Stimulated activated CD8-positive, alpha-beta memory T cell treated with anti-CD3 and anti-CD28 coated beads, Interleukin-7, amount 100 ng/mL, for 48 hours (primary cell): ENCODE measurements at places on chromosomes 13 and 19.

- no peak for DNase-seq
Measured at GRCh38 chr19:19637523-19638251, 5.8 kb downstream of the GMIP start.

DNA sequence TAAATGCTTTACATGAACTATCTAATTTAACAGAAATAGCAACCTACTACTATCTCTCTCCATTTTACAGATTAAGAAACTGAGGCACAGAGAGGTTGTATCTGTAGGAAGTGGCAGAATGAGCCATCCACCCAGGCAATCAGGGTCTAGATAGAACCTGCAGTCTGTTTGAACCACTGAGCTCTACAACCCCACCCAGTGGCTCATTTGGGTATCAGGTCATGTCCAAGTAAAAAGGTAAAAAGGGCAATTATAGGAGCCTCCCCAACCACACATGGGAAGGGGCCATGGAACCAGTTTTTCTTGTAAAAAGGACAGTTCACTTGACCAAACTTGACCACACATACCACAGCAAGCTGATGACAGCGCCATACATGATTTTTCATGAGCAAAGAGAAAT lies 92.9 kb upstream of the SGCG start:
- DNase-seq = no peak

DNA sequence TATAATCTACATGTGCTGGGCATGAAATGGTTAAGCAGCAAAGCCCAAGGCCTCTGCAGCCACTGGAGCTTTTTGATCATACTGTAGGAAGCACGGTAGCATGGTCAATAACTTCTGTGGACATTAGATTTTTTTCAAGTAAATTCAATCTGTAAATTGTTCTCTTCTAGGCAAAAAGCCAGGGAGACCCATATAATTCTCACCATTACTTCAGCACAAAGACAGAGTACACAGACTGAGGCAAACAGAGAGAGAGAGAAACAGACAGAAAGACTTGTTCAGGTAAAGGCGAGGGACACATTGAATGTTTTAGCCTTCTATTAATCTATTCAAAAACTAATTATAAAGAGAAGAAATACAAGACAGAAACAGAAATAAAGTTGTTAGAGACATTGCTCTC lies 349.4 kb downstream of the RFC3 start:
- no peak for DNase-seq

GRCh38 chr13:45046445-45046844 lies 57.1 kb downstream of the GPALPP1 start:
- no peak for DNase-seq

DNA sequence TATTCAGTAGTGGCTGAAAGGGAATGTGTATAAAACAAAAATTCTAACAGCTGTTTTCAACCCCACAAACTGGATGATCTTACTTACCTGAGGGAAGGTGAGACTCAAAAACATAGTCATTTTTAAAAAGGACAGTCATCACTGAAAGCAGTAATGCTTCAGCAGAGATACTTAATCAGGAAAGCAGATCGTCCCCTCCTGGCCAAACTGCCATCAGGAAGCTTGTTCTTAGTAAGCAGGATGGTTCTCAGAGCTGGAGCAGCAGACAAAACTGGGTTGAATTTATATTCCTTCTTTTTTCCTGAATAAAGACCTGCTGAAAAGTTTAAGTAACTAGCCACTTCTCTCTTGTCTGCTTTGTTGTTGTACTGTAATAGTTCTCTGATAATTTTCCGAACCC lies 1156.5 kb downstream of the OLFM4 start:
- no peak for DNase-seq

DNA sequence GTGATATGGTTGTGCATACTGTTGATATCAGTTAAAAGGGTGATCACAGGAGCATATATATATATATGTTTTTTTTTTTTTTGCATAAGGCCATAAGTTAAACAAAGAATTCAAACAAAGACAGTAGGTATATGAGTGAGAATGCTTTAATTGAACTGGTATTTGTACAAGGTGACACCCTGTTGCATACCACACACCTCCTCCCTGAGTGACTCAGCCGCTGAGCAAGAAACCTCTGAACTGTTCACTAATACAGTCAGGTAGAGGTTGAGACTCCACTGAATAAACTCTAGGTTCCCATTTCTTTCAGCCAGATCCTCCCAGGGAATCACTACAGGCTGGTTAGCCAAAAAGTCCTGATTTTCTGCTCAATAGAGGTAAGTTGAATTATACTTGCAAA lies at the start of gene SCEL:
SCEL (plus strand) TSS at position 259 of the 400 bp plus-strand sequence. CDS start 20,170 bp downstream, outside the sequence.
- DNase-seq = no peak

- DNase-seq = no peak
Measured at GRCh38 chr19:51978882-51979281, 7.8 kb downstream of the ZNF350 start.

GRCh38 chr19:18253716-18254115 lies 20.5 kb downstream of the IQCN start:
- no peak for DNase-seq

GRCh38 chr13:40518481-40518882 lies 148.0 kb downstream of the FOXO1 start:
- peak; percentile 43 for DNase-seq

DNA sequence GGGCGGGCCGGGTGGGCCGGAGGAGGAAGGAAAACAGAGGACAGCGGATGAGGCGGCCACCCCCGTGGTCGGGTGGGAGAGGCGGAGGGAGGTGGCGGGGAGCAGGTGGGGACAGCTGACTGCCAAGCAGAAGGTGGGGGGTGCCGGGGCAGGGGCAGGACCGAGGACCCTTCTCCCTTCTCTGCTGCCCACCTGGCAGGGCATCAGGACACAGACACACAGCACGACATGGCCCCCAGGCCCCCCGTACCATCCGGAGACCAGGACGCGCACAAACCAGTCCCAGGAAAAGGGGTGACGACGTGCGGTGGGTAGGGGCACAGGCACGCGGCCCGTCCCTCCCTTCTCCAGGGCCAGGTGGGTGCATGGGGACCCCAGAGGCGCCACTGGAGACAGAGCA lies 11.0 kb upstream of the CACTIN start:
- no peak for DNase-seq

DNA sequence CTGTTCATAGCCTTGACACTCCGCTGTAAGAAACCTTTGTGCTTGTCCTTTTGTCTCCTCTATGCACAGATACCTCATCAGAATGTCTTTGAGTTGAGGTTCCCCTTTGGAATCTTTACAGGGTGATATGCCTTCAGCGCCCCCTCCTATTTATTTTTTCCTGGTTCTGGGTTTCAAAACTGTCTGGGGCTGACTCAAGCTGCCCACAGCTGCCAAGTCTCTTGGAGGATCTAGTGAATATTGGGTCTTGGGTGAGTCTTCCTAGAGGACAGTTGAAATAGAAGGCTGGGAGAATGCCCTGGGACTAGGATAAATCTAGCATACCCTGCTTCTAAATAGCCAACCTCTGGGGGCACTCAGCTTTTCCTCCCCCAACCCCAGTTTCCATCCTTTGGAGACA lies 930 bp downstream of the ZNF136 start:
- DNase-seq = no peak

GRCh38 chr19:57947088-57947418 lies 453 bp downstream of the ZNF256 start:
- no peak for DNase-seq

GRCh38 chr19:28126135-28126898 lies 1086.6 kb downstream of the UQCRFS1 start:
- DNase-seq = no peak

DNA sequence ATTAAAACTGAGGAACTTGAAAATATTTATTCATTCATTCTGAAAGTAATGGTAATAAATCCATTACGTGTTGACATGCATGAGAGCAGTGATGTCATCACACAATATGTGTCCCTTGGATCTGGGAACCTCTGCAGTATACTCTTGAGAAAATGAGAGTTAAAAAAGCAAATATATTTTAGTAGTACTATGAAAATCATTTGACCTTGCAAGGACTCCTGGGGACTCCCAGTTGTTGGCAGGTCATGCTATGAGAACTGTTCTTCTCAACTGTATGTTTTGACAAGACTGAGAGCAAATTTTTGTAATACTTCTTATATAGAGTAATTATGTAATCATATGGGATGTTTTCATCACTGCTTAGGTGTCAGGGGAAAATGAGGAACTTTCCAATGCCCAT lies 249.4 kb downstream of the PCCA start:
- DNase-seq = no peak

DNA sequence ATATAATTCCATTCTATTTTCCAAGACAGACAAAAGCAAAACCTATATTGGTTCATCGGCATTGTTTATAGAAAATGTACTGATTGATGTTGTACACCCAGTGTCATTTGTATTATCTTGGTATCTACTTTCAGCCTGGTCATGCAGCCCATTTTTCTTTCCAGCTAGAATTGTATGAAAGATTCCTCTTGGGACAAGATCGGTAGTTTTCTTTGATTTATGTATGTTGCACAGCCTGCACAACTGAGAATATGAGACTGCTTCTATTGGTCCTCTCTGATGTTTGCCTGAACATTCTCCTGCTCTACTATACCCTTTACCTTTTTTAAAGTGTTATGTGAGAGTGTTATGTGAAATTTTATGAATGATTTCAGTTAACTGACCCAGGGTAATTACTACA lies 487.7 kb upstream of the PRR20A start:
- no peak for DNase-seq

GRCh38 chr13:102825921-102826706 lies 19.7 kb upstream of the ERCC5 start:
- DNase-seq = no peak

DNA sequence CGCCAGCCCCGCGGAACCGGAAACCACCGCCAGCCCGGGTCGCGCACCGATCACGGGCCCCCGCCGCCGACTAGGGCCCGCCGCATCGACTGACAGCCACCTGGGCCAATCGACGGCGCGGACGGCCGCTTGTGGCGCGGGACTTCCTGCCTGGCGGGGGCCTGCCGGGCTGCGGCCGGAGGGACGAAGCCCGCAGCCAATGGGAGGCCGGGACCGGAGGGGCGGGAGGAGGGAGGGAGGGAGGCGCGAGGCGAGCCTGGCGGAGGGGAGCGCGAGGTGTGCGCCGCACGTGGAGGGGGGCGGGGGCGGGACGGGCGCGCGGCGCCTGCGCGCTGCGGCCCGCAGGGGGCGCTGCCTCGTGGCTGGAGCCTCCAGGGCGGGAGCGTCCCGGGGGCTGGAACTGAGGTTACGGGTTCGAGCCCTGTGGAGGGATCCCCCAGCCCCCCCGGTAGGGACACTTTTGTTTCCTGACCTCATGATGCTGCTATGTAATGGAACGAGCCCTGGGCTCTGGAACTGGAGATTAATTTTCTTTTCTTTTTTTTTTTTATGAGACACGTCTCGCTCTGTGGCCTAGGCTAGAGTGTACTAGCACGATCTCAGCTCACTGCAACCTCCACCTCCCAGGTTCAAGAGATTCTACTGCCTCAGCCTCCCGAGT lies at the start of gene MLLT1:
MLLT1 (minus strand) TSS at position 45 of the 661 bp plus-strand sequence. CDS start 191 bp downstream, outside the sequence.
- DNase-seq = peak; percentile 95

DNA sequence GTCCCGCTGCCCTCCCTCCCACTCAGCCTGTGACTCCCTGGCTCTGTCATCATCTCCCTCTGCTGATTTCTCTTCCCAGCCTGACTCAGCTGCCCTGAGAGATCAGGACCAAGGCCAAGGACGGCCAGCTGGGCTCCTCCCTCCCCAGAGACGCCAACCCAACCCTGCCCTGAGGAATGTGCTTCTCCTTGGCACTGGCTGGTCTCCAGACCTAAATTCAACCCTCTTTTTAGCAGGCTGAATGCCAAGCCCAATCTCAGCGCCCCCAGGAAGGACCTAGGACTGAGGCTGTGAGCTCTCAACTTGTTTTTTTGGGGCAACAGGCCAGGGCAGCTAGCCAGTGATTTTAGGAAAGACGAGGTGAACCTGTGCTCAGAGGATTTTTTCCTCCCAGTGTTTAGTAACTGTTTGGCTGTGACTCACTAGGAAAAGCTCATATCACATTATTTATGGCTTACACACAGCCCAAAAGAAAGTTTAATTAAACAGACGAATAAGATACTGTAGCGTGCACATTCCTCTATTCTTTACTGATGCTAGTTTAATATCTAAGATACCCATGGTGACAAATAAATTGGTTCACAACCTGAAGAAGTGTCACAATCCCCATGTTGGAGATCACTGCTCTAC lies 7.4 kb upstream of the IGFL1 start:
- DNase-seq = no peak

- DNase-seq = peak; percentile 37
Measured at GRCh38 chr19:55206664-55207500, 2.4 kb downstream of the PTPRH start.

DNA sequence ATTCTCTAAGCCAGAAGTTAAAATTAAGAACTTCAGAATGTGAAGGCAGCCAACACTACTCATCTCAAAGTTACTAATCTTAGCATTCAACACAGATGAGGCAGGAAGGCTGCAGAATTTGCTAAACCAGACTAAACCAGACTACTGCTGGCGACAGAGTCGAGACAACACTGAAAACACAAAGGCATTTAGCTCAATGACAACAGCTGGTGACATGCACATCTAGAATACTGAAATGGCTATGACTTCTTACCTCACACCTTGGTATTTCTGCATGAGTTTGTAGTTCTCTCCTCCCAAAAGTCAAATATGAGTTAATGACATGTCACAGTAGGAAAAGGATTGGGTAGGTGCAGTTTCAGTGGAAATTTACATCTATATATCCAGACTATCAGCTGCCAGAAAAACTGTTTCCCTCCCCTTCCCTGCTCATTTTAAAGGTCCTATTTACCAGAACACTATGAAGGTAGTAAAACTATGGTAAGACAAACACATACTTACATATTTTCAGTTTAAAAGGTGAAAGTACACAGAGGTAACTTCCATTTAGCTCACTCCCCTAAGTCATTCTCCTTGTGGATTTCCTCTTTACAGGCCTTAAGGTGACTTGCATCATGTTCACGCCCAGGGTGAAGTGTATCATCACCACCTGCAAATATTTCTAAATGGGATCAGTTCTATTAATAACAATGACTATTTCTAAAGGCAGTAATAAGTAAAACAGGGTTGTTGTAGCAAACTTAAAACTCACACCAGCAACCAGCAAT lies 21.4 kb downstream of the FOXO1 start:
- no peak for DNase-seq

DNA sequence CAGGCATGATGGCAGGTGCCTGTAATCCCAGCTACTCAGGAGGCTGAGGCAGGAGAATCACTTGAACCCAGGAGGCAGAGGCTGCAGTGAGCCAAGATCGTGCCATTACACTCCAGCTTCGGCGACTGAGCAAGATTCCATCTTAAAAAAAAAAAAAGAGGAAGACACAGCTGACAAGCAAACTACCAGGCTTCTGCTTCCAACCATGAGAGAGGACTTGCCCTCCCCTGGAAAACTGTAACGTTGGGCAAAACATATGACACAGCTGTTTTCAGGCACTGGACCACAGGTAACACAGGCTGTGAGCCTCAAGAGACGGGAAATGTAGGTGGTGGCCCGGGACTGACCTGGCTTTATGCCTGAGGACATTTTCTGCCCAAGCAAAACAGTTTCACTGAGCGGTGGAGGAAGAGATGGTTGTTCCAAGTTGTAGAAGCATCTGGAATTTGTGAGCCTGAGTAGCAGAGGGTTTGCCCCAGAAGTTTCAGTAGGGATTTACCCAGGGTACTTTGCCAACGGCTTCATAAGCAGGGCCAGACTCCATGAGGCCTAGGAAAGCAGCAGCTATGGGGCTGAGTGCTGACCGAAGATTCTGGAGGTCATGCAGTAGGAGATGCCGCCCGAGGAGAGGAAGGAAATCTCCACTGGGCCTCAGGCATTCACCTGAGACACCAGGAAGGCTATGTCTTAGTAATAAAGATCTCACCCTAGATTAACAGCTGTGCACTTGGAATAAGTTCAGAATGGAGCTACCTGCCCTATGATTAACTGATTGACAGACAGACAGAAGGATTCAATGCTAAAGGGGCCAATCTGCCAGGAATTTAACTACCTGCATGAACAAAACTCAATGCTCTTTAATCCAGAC lies 88.0 kb downstream of the ABCC4 start:
- no peak for DNase-seq
